ENCODE measurements at places on chromosomes 5 and 9.

GRCh38 chr5:83011985-83012384 lies 65.2 kb downstream of the TMEM167A start:
- DNase-seq: no peak

GRCh38 chr5:6667648-6668047 lies 34.4 kb downstream of the SRD5A1 start:
- no peak for DNase-seq

GRCh38 chr9:2798423-2798822 lies 45.5 kb downstream of the PUM3 start:
- DNase-seq: no peak

GRCh38 chr5:134574521-134574920 lies 49.1 kb downstream of the JADE2 start:
- DNase-seq: no peak

GRCh38 chr5:147857302-147858129 lies 21.0 kb upstream of the SCGB3A2 start:
- DNase-seq: no peak
